ENCODE measurements at places on chromosomes 13 and 19.
A peak's percentile ranks its signal among the peaks of the same experiment; 100 is the strongest.

- DNase-seq: no peak
These were observed 12.3 kb downstream of the TUBGCP3 start for GRCh38 chr13:112575675-112576074.

DNA sequence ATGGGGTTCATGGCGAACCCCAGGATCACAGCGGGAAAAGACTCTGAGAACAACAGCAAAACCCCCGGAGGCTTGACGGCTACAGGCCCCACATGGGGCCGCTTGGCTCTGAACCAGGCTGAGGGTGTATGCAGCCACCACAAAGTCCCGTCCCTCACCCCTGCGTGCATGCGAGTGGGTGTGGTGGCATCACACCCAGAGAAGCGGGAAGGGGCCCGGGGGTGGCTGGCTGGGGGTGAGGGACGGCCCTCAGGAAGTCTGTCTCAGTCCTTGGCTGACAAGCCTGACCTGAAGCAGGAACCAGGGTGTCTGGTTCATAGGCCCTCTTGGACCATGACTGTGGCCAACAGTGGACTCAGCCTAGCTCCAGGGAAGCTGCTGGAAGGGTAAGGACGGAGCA lies 34.2 kb downstream of the CEBPG start:
- DNase-seq: no peak

DNA sequence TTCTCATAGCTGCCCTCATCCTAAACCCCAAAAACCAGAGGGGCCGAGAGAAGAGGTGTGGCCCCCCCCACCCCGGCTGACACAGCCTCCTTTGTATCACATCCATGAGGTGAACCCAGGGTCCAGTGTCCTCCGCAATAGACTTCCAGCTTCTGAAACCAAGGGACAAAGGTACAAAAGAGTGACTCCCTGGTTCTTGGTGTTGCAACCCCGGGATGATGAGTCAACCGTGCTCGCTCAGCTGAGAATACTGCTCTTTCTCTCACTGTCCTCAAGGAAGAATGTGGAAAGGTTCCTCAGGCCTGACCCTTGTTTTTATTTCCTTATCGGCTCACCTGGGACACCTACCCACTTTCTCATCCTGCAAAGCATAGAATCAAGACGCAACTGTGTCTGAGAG lies 5.5 kb downstream of the SLC15A1 start:
- no peak for DNase-seq

GRCh38 chr13:21079761-21080592 lies 18.6 kb upstream of the LATS2 start:
- DNase-seq: no peak

GRCh38 chr13:77459592-77459991 lies 75.9 kb upstream of the SCEL start:
- no peak for DNase-seq

GRCh38 chr13:102933122-102933521 lies 87.3 kb downstream of the ERCC5 start:
- DNase-seq: no peak

DNA sequence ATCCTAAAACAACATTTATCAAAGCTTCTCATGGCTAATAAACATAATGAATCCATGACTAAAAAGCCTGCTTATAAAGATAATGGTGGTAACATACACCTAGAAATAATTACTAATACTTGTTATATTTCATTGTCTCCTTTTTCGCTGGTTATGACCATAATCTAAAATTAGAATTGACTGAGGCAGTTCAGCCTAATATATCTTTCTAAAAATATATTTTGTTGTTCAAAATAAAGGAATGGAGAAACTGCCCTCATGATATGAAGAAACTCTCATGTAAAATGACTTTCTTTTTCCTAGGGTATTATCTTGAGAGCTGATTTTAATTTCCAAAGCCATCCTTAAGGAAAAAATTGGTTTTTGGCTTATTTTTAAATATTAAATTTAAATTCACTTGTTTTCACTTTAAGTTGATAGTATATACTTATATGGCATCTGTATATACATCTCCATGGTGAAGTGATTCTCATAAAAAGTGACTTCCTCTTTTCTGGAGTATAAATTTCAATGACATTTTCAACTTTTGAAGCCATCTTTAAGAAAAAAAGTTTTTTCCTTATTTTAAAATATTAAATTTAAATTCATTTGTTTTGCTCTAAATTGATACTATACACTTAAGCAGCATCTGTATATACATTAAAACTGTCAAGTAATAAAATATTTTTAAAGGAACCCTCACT lies 204.6 kb downstream of the VWA8 start:
- no peak for DNase-seq

GRCh38 chr19:45350477-45351058 lies 10.0 kb downstream of the KLC3 start:
- DNase-seq: no peak

DNA sequence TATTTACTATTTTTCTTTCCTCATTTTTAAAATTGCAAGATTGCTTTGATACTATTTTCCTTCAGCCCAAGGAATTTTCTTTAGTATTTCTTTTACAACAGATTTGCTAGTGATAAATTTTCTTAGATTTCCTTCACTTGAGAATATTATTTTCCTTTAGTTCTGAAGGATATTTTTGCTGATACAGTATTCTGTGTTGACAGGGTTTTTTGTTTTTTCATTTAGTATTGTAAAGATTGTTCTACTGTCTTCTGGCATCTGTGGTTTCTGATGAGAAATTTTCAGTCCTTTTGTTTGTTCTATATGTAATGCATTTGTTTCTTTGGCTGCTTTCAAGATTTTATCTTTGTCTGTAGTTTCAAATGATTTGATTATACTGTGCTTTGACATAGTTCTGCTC lies 20.7 kb downstream of the RAP2A start:
- DNase-seq: no peak

DNA sequence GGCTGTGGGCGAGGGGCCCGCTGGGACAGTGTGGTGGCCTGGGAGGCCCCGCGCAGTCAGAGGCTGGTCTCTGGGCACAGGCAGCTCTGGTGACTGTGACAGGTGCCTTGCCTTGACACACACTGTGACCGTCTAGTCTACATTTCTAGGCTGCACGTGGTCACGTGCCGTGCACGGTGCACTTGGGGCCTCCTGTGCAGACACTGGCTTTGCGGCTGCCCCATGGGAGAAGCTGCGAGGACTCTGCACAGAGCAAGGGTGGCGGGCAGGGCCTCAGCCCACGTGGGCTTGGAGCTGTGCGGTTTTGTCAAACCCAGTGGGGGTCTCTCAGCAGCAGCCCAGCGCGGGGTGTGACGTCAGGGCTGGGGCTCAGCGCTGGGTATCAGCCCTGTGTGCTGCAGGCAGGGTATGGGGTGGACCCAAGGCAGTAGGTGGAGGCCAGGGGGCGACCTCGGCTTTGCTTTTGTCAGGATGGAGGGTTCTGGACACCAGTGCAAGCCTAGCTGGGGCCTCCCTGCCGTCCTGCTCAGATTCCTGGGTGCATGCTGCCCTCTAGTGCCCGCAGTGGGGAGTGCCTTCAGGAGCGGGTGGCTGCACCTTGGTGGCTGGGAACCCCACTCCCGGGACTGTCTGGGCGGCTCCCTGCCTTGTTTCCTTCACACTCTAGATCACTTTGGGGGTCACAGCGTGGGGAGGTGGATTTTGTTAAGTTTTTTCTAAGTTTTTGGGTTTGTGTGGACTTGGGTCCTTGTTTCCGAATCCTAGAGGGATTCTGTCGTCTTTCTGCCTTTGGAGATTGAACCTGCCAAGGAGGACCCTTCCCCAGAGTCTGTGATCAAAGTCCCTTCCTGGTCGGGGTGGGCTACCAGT lies 62.6 kb downstream of the KDM4B start:
- DNase-seq: peak; percentile 55

- DNase-seq: no peak
These were observed 1519.9 kb upstream of the MIR17HG start for GRCh38 chr13:89827552-89827951.

GRCh38 chr13:78977311-78977710 lies 318.4 kb upstream of the OBI1 start:
- DNase-seq: no peak

- DNase-seq: no peak
These were observed 23.7 kb downstream of the LYPD3 start for GRCh38 chr19:43441716-43442115.

DNA sequence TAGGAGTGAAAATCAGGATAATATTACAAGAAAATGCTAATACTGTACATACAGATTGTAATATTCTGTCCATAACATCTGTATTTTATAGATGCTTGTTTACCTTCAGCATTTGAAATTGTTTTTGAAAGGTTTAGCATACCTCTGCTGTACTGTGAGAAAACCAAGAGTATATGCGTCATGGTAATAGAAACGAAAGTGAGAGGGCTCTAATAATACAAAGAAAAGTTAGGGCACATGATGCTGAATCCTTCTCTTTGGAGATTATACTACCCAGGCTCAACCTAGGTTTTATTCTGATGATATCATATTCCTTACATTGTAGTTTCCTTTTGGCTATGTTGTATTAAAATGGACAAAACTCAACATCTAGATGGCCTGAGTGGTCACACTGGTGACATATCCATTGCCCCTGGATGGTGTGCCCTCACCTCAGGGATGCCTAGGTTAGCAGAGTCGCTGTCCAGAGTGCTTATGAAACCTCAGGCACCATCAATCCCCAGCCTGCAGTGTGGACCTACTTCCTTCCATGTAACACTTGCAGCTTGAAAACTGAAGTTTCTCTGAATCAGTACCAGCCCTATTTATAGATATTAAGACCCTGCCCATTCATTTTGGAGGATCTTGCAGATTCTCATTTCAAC lies 253.7 kb downstream of the KCTD12 start:
- DNase-seq: no peak

GRCh38 chr13:54980651-54981050 lies 1952.0 kb downstream of the OLFM4 start:
- DNase-seq: no peak

GRCh38 chr19:46615966-46616365 lies 8.9 kb downstream of the PTGIR start:
- DNase-seq: no peak

DNA sequence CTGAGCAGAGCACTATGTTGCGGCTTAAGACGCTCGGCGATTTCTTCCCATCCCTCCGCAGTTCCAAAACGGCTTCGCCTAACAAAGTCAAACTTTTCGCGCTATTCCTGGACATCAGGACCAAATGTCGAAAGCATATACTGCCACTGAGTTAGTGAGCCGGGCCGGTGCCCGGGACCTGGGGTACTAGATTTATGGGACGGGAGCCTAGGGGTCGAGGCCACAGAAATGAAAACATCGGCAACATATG lies 699 bp downstream of the RCBTB2 start:
- DNase-seq: no peak

GRCh38 chr19:15923702-15924101 lies 10.6 kb downstream of the CYP4F11 start:
- no peak for DNase-seq

- no peak for DNase-seq
These were observed 866 bp upstream of the ZSWIM4 start for GRCh38 chr19:13794398-13794756.

- DNase-seq: no peak
These were observed 532.4 kb downstream of the SLITRK6 start for GRCh38 chr13:85266771-85267170.

DNA sequence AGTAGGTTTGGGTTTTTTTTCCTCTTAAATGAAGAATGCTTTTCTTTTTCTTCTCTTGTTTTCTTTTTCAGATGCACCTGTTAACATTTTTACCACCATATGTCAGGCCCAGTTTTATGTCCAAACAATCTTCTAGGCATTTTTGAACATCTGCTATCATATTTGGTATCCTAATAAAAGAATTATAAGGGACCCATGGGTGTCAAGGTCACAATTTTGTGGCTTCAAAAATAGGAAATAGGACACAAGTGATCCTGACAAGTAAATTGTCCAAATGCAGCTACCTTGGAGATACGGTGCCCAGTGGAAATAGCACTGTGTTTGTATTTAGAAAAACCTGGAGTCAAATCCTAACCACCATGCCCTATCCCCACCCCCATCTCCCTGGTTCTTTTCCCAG lies 270.3 kb downstream of the MZT1 start:
- no peak for DNase-seq

DNA sequence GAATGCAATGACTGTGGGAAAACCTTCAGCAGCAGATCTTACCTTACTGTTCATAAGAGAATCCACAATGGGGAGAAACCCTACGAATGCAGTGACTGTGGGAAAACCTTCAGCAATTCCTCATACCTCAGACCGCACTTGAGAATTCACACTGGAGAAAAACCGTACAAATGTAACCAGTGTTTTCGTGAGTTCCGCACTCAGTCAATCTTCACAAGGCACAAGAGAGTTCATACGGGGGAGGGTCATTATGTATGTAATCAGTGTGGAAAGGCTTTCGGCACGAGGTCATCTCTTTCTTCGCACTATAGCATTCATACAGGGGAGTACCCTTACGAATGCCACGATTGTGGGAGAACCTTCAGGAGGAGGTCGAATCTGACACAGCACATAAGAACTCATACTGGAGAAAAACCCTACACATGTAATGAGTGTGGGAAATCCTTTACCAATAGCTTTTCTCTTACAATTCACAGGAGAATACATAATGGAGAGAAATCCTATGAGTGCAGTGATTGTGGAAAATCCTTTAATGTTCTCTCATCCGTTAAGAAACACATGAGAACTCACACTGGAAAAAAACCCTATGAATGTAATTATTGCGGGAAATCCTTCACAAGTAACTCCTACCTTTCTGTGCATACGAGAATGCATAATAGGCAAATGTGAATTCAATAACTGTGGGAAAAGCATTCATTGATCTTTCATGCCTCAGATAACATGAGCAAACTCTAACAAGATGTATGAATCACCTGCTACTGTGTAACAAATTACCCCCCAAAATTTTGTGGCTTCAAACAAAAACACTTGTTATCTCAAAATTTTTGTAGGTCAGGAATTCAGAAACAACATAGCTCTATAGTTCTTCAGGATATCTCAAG lies 13.8 kb downstream of the ZNF557 start:
- no peak for DNase-seq

- no peak for DNase-seq
These were observed 441.1 kb upstream of the HTR2A start for GRCh38 chr13:47337781-47338507.

- DNase-seq: no peak
These were observed 394.4 kb upstream of the PCDH20 start for GRCh38 chr13:61810065-61810464.

DNA sequence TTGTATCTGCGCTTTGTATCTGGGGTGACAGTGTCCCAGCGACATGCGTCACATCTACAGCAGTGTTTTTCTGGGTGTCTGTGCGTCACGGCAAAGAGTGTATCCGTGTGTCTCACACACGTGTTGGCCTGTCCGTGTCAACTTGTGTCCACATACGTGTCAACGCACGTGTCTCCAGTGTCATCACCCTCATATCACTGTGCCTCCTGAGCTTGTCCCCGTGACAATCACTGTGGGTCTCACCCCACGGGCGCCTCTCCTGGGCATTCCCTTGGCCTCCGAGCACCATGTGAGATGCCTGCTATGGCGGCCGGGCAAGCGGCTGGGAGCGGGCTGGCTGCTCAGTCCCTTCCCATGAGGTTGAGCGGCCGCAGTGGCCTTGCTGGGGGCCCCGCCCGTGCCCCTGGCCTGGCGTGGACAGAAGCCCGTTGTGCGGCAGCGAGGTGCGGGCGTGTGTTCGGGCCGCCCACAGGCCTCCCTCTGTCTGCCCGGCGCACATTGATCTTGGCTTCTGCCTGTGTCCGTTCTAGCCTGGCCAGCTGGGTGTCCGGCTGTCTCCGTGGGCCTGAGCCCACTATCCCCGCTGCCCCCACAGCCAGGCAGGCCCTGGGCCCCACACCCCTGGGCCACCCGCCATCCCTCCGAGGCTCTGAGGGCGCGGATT lies 6.4 kb downstream of the NFIX start:
- no peak for DNase-seq

GRCh38 chr13:41061914-41062837 lies 867 bp downstream of the WBP4 start:
- no peak for DNase-seq

All from activated CD4-positive, CD25-positive, alpha-beta regulatory T cell (primary cell).